ENCODE measurements at places on chromosomes 5 and 9.

GRCh38 chr5:150464554-150465012 is 15.0 kb upstream of the RPS14 start:
- no peaks in the 10 kb centered on the region for H3K36me3 ChIP-seq
- peaks cover 18% of the 10 kb centered on the region for H3K4me1 ChIP-seq
- H3K4me3 ChIP-seq, result no peak overlapping the region
- no peak for DNase-seq
- no peak overlapping the region for H3K27ac ChIP-seq

DNA sequence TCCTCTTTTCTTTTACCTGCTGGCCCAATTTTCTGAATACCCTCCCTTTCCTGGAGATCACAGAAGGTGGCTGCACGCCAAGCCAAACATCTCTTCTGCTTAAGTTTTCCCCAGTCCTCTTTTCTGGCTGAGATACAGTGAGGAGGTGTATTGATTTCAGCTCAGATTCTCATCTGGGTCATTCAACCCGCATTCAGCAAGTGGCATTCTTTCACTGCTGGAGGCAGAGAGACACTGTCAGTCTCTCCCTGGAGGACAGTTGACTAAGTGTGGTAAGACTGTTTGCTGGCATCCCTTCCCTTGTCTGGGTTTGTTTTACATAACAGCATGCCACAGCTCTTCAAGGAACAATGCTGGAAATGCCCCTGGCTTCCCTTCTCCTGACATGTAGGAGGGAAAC is 60.5 kb downstream of the GABRG2 start:
- H3K4me3 ChIP-seq, result no peak overlapping the region
- no peaks in the 10 kb centered on the region for H3K36me3 ChIP-seq
- H3K27me3 ChIP-seq, result no peaks in the 10 kb centered on the region
- no peak overlapping the region for H3K27ac ChIP-seq

GRCh38 chr9:120043448-120043847 is 536.5 kb downstream of the CDK5RAP2 start:
- DNase-seq, result no peak
- H3K4me1 ChIP-seq, result no peaks in the 10 kb centered on the region
- H3K27me3 ChIP-seq, result no peaks in the 10 kb centered on the region
- H3K27ac ChIP-seq, result no peak overlapping the region
- no peaks in the 10 kb centered on the region for H3K36me3 ChIP-seq
- no peak overlapping the region for H3K4me3 ChIP-seq

- H3K27ac ChIP-seq, result no peak overlapping the region
- DNase-seq, result no peak
- no peaks in the 10 kb centered on the region for H3K27me3 ChIP-seq
- H3K36me3 ChIP-seq, result peaks cover 24% of the 10 kb centered on the region
- H3K4me3 ChIP-seq, result no peak overlapping the region
- H3K4me1 ChIP-seq, result no peaks in the 10 kb centered on the region
Observed at GRCh38 chr9:20788526-20789451, 104.7 kb downstream of the FOCAD start.

- H3K27ac ChIP-seq, result no peak overlapping the region
- H3K4me3 ChIP-seq, result no peak overlapping the region
Observed at GRCh38 chr5:124436294-124436693, 310.1 kb downstream of the ZNF608 start.

GRCh38 chr9:124343533-124344290 is 71.5 kb downstream of the PSMB7 start:
- H3K36me3 ChIP-seq, result no peaks in the 10 kb centered on the region
- H3K27me3 ChIP-seq, result no peaks in the 10 kb centered on the region
- H3K27ac ChIP-seq, result no peak overlapping the region

DNA sequence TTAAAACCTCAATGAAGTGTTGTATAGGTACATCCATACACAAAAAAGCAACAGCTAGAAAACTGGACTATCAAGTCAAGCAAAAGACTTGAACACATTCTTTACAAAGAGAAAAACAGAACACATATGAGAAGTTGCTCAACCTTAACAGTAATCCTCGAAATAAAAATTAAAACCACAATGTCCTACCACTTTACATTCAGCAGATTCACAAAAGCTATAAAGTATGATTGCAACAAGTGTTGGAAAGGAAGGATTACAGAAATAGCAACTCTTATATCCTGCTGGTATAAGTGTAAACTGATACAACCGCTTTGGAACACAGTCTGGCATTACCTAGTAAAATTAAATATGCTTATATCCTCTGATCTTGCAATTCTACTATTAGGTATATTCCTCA is 28.5 kb upstream of the GOLGA1 start:
- H3K27ac ChIP-seq, result no peak overlapping the region
- H3K36me3 ChIP-seq, result peaks cover 16% of the 10 kb centered on the region
- H3K27me3 ChIP-seq, result no peaks in the 10 kb centered on the region
- no peak for DNase-seq
- H3K4me3 ChIP-seq, result no peak overlapping the region

- H3K27ac ChIP-seq, result peak overlapping the region; percentile 94
- DNase-seq, result no peak
- H3K4me3 ChIP-seq, result no peak overlapping the region
- H3K27me3 ChIP-seq, result no peaks in the 10 kb centered on the region
- peaks cover 5% of the 10 kb centered on the region for H3K36me3 ChIP-seq
- H3K4me1 ChIP-seq, result peaks cover 67% of the 10 kb centered on the region
Observed at GRCh38 chr9:93128011-93128714, 5.9 kb downstream of the NINJ1 start.

DNA sequence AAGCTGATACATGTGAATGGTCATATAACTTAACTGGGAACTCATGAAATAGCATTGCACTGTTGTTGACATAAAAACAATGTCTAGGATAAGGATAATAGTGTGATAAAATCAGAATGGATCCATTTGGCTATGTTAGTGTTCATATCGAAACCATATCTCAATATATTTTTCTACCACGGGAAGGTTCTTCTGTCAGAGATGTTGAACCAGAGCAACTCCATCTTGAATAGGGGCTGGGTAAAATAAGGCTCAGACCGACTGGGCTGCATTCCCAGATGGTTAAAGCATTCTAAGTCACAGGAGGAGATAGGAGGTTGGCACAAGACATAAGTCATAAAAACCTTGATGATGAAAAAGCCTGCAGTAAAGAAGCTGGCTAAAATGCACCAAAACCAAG is 56.3 kb downstream of the FNIP1 start:
- H3K4me1 ChIP-seq, result peaks cover under 1% of the 10 kb centered on the region
- H3K27ac ChIP-seq, result no peak overlapping the region
- H3K4me3 ChIP-seq, result no peak overlapping the region
- peaks cover 54% of the 10 kb centered on the region for H3K36me3 ChIP-seq

- H3K27me3 ChIP-seq, result no peaks in the 10 kb centered on the region
- peaks cover 29% of the 10 kb centered on the region for H3K4me1 ChIP-seq
- H3K27ac ChIP-seq, result no peak overlapping the region
- peaks cover 51% of the 10 kb centered on the region for H3K36me3 ChIP-seq
- DNase-seq, result no peak
- no peak overlapping the region for H3K4me3 ChIP-seq
Observed at GRCh38 chr9:120441426-120442307, 138.3 kb downstream of the CDK5RAP2 start.

All from activated CD8-positive, alpha-beta T cell treated with anti-CD3 and anti-CD28 coated beads, Interleukin-2, amount 10 ng/mL, durations not matched to agents 7 days and 5 days (primary cell).